ENCODE measurements at places on chromosomes 2 and 18.

DNA sequence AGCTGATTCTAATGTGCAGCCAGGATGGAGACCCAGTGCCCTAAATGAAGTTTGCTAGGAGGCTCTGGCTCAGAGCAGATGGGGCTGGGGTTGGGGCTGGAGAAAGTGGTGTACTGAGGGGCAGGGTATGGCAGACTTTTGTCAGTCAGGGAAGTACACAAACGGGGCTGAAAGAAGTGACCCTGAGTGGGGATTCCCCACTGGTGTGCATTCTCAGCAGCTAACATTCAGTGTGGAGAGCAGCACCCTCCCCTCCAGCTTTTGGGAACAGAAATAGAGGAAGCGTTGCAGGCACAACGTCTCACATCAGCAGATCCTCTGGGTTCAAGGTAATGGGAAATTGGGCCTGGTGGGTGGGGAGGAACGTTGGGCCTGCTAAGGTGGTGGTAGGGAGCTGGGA is 89.1 kb upstream of the GCFC2 start:
- no peak for DNase-seq

DNA sequence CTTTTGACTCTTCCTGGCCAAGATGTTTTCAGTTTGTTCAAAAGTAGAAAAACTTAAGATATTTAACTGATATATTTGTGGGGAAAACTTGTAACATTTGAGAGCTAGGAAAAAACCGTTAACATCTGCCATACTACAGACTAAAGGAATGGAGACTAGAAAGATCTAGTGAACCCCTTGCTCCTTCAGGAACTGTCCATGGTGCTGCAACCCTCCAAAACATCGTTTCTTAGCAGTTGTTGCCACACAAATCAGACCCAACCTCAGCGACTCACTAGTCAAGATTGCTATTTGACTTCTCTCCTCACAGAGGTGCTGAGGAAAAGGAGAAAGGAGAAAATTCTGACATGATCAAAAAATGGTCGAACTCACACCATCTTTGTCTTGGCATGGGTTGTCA is 393.8 kb upstream of the LYPD1 start:
- no peak for DNase-seq

DNA sequence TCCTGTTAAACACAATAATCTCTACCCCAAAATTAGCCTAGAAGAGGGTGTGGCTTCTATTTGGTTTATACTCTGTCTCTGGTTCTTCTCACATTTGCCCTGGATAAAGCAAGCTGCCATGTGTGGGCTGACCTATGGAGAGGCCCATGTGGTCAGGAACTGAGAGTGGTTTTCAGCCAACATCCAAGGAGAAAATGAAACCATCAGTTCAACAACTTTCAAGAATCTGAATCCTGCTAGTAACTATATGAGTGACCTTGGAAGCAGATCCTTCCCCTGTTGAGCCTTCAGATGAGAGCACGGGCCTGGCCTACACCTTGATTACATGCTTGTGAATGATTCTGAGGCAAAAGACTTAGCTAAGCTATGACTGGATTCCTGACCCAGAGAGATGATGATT is 11.5 kb upstream of the TRIB2 start:
- no peak for DNase-seq

DNA sequence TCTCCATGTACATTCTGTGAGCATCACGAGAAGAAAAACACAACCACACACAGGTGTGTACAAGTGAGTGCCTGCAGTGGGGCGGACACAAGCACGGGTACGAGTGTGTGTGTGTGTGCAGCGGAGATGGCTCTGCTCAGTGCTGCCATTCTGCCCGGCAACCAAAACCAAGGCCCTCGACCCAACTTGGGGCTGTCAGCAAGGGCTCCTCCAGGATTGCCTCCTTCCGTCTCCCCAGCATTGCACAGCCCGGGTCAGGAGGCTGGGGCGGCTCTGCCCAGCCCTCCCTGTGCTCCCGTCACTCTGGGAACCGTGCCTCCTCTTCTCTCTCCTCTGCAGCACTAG is 66.5 kb downstream of the PXDN start:
- DNase-seq = no peak

- DNase-seq = no peak
Observed at GRCh38 chr18:25282896-25283703, 68.9 kb downstream of the ZNF521 start.

- no peak for DNase-seq
Observed at GRCh38 chr2:237898057-237898414, 38.6 kb downstream of the RAMP1 start.

- DNase-seq = no peak
Observed at GRCh38 chr2:88729061-88729745, 37.7 kb downstream of the RPIA start.

All from frontal cortex (tissue), 4 donors.